ENCODE measurements at places on chromosomes 1 and 21.
A peak's percentile ranks its signal among the peaks of the same experiment; 100 is the strongest.

DNA sequence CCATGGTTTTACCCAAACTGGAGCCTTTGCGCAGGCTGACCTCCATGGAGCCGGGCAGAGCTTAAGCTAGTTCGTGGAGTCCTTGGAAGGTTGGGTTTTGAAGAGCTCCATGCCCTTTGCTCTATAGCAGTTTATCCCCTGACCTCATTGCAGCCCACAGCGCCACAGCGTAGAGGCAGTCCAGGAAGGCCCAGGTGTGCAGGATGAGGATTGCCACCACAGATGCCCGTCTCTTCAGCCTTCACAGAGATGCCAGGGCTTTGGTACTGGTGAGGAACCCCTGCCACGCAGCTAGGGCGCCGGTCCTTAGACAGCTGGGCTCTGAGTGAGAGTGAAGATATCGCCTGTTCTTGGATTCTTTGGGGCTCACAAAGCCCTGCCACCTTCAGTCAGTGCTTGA is 138.6 kb downstream of the PEX14 start:
- no peak for DNase-seq

DNA sequence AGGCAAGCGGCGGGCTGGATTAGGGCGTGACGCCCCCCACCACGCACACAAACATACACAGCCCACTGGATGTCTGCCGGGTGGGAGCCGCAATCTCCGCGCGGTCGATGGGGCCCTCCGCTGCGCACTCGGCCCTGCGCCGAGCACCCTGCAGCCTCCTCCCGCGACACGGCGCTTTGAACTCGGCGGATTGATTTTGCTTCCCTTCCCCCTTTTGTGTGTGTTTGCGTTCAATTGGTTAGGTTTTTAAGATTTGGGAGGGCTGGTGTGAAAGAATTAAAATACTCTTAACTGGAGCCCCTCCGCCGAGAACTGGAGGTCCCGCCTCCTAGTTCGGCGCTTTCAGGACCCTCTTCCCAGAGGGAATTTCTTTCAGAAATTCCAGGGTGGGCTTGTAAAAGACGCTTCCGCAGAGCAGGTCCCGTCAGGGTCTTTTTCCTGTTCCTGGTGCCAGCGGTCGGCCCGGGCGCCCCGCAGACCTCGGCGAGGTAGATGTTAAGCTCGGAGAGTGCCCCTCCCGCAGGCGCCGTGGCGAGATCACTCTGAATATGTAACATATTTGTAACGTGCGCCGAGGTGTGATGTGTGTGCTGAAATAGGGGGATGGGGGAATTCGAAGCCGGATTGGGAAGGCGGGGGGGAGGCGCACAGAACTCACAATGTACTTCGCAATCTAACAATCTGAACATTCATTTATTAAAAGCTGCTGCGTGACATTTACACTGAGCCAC is 8.0 kb upstream of the BARHL2 start:
- no peak for DNase-seq

DNA sequence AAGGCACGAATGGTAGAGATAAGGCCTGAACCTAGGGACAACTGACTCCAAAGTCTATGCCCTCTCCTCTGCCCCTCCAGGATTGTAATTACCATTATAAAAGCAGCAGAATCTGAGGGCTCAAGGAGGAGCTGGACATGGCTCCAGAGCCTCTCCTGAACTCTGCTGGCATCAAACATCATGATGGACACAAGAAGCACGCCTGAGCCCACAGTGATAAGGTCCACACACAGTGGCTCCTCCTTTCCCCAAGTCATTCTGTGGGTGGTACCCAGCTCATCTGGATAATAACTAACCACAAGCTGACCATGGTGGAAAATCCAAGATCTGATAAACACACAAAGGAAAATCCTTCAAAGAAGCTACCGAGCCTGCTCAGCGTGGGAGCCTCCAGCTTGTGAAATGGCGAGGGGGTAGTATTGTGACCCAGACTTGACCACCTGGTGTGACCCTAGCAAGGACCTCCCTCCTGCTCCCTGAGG is 85.2 kb downstream of the HIVEP3 start:
- no peak for DNase-seq

GRCh38 chr1:27455139-27455811 is 34.7 kb downstream of the WASF2 start:
- DNase-seq = no peak

DNA sequence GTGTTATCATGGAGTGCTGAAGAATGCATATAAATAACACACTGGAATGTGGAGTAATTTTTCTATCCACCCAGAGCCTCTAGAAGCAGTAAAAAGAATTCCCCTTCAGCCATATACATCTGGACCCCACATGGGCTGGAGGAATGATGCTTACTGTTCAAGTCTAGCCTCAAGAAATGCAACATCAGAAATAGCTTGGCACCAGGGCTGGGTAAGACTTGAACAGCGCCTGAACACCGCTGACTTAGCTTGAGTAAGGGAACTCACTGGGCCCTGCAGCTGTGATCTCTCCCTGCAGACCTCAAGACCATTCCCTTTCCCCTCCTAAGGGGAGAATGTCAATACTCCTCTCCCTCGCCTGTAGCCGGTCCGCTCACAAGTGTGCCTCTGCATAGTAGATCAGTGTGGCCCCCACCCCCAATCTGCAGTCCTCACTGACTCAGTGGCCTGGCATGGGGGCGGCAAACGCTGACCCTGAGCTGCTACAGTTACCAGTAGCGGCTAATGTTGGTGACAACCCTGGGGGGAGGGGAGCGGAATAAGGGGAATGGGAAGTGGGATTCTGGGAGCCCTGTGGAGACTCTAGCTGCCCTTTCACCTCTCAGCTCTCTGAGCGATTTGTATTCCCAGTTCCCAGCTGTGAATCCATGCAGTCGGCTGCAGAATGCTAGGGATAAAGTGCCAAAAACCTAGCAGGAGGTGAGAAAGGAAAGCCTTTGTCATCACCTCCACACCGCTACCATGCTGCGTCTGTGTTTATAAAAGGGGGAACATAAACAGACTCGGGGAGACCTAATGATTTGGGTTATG is 483.9 kb downstream of the DISC1 start:
- DNase-seq = peak; percentile 93

GRCh38 chr1:20143734-20144565 is 4.8 kb downstream of the PLA2G2F start:
- DNase-seq = no peak

DNA sequence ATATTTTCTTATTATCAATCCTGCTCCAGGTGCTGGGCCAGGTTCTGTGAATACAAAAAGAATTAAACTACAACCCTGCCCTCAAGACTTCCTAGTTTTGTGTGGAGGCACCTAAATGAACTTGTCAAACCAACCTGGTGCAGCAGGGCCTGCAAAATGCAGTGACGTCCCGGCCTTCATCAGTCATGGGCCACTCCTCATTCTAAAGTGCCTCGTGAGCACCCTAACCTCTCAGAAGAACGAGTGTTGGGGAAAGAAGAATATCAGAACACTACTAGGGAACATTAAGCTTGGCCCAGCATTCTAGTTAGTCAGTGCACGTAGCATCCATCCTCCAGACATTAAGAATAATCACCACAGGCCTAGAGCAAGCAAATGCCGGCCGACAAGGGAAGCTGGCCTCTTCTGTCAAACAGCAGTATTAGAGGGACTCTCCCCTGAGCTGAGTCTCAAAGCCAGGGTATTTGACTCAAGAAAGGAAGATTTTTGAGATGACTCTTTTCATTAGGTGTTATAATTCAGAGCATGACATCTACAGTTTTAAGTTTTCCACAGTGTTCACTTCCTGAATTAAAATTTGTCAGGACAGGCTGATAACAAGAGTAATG is 137.9 kb downstream of the SLC45A1 start:
- no peak for DNase-seq

- DNase-seq = peak; percentile 54
Observed at GRCh38 chr1:200429221-200429751, 19.4 kb upstream of the ZNF281 start.

DNA sequence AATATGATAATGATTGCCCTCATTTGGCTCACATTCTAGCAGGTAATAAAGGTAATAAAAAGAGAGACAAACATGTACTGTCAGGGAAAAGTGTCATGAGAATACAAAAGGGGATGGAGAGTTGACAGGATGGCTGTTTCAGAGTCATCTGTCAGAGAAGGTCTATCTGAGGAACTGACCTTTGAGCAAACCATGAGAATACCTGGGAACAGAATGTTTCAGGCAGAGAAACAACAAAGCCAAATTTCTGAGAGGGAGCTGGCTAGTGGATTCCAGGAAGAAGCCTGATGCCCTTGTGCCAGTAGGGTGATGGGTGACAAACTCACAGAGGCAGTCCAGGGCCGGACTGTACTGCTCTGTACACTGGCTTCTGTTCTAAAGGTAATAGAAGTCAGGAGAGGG is 107.2 kb downstream of the C1orf21 start:
- DNase-seq = no peak

GRCh38 chr1:51627672-51628071 is 10.8 kb downstream of the OSBPL9 start:
- DNase-seq = no peak

DNA sequence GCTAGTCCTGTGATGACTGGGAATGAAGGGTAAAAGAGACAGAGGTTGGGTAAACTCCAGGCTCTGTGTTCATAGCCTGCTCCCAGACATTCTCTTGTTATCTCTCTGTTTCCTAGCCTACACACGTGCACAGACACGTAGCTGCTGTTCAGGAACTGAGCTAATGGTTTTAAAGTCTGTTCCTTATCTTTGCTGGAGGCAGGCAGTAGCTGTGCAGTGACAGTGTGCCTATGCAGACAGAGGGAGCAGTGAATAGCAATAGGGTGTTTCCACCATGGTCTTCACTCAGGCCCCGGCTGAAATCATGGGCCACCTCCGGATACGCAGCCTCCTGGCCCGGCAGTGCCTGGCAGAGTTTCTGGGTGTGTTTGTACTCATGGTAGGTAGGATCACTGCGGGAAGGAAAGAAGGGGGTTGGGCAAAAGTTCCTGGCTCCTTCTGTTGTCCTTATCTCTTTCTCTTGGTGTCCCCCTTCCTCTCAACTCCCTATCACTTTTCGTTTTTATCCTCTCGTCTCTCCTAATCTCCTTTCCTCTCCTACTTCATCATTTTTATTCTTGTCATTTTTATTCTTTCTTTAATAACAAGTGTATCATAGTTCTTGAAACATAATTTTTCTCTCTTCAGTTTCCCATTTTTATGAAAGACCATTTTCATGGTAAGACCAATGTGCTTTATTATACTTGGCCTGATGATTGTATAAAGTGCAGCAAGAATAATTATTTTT is at the start of gene AQP10:
TSS of gene AQP10 (plus strand) at position 212 of the 727 bp plus-strand sequence. CDS start at position 275, 63 bp downstream.
- DNase-seq = no peak

DNA sequence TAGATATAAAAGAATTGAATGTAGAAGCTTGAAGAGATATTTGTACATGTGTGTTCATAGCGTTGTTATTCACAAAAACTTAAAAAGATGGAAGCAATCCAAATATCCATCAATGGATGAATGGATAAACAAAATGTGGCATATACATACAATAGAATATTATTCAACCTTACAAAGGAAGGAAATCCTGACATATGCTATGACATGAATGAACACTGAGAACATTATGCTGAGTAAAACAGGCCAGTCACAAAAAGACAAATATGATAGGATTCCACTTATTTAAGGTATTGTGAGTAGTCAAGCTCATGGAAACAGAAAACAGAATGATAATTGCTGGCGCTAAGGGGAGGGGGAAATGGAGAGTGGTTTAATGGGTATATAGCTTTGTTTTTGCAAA is 47.0 kb upstream of the DYRK1A start:
- DNase-seq = no peak

DNA sequence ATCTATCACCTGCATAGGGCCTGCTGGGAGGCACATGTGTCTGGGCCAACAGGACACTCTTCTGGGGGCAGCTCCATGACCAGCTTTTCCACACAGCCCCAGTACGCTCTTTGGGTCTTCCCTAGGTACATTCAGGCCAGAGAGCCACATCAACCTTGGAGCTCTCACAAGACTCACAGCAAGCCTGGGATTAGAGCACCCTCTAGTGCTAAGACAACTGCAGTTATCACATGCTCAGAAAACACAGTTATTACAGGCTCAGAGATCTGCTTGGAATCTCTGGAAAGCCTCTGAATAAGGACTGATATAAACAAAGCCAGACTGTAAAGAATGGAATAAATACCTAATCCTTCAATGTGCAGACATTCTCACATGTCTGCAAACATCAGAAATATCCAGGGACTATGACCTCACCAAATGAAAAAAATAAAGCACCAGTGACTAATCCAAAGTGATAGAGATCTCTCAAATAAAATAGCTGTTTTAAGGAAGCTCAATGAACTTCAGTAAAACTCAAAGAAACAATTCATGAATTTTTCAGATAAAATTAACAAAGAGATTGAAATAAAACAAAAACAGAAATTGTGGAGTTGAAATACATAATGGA is 563.9 kb upstream of the NR5A2 start:
- peak; percentile 22 for DNase-seq

DNA sequence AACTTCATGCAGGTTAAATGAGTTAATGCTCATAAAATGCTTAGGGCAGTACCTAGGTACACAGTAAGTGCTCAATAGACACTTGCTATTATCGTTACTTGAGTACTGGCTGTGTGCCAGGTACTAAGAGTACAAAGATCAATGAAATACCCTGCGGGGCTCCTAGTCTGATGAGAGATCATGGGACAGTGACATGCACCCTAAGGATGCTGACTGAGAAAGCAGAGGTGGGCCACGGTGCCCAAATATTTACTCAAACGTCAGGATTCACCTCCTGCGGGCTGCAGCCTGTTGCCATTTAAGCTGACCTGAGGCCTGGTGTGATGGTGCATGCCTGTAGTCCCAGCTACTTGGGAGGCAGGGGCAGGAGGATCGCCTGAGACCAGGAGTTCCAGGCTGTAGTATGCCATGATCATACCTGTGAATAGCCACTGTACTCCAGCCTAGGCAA is 19.8 kb upstream of the LUZP1 start:
- no peak for DNase-seq

- no peak for DNase-seq
Observed at GRCh38 chr1:70764747-70765146, 282.9 kb downstream of the PTGER3 start.

GRCh38 chr1:201085902-201086735 is 26.1 kb downstream of the CACNA1S start:
- no peak for DNase-seq

GRCh38 chr1:162059721-162060120 is 9.8 kb upstream of the NOS1AP start:
- no peak for DNase-seq

DNA sequence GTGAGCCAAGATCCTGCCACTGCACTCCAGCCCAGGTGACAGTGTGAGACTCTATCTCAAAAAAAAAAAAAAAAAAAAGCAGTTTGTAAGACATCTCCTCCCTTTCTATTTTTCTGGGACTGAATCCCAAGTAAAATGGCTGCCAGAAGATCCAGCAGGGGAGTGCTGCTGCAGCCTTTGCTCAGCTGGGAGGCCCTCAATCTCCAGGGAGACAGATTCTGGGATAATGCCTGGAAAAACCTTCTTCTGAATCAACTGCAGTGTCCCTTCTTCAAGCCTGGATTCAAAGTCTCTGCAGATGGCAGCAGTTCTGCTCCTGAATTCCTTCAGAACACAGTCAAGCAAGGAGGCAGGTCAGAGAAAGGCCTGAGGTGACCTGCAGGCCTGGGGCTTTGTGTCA is 191.0 kb upstream of the NRIP1 start:
- DNase-seq = no peak

DNA sequence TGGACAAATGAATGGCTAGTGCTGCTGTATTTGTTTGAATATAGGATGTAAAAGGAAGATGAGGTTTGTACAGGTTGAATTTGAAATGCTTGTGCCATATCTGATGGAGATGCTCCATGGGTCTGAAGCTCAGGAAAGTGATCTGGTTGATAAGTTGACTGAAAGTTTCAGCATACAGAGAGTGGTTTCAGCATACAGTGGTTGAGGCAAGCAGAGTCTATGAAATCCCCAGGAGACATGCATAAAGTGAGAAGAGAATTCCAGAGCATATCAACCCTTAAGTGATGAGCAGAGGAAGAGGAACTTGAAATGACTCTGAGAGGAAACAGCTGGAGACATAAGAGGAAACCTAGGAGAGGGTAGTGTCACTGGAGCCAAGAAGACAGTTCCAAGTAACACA is 21.7 kb downstream of the TCHHL1 start:
- DNase-seq = no peak

Measured in BJ (cell line).